ENCODE measurements at places on chromosomes 1 and 21. TPM values are rescaled to one million over a fixed set of nuclear protein-coding genes. Genes with fewer than 3 reads are reported as not detected.
A peak's percentile ranks its signal among the peaks of the same experiment; 100 is the strongest.

GNG12 gene
- not detected for polyA plus RNA-seq

- no peak for DNase-seq
- H3K27me3 ChIP-seq, result no peaks in the 10 kb centered on the region
- H3K4me3 ChIP-seq, result no peak overlapping the region
- H3K27ac ChIP-seq, result no peak overlapping the region
Measured at GRCh38 chr1:113993072-113993471, 13.8 kb downstream of the OLFML3 start.

DNA sequence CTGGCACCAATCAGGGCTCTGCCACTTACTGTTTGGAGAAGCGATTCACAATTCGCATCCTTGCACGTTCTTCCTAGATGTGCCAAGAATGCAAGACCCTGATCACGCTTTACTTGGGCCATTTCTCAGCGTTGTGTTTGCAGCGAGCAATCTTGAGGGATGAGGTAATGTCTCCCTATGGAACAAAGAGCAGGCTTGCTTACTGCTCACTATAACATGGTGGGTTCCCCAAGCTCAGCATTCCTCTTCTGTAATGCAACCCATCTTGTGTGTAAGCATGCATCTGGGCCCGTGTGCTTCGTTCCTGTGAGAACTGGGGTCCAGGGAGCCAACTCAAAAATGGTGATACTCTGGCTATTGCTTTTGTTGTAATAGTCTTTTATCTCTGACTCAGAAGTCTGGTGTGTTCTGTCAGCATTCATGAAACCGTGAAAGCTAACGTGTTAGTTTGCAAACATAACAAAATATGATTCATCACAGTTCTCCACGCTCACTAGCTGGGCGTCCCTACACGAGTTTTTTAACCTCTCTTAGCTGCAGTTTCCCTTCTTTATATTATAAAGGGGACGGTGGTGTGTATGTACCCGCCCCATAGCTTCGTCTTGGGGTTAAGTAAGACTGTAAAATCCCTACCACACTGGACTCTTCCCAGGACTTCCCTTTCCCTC is 33.3 kb downstream of the DNTTIP2 start:
- H3K27me3 ChIP-seq, result no peaks in the 10 kb centered on the region
- peaks cover 31% of the 10 kb centered on the region for H3K4me1 ChIP-seq
- no peak for DNase-seq
- peak overlapping the region; percentile 81 for H3K27ac ChIP-seq

DNA sequence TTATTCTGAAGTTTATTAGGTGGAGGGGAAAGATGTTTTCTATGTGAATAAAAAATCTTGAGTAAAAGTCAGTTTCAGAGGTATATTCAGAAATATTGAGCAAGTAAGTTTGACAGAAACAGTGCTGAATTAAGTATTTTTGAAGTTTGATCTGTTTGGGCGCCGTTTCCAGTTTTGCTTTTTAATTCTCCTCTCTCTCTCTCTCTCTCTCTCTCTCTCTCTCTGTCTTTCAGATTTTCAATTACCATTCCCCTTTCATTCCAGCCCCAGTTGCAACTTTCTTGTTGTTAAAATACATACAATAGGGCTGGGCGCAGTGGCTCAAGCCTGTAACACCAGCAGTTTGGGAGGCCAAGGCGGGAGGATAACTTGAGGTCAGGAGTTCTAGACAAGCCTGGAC is 24.0 kb downstream of the ADGRL2 start:
- DNase-seq, result no peak
- H3K4me1 ChIP-seq, result no peaks in the 10 kb centered on the region
- no peaks in the 10 kb centered on the region for H3K36me3 ChIP-seq
- no peak overlapping the region for H3K27ac ChIP-seq
- no peak overlapping the region for H3K4me3 ChIP-seq

TMEM59 gene
- polyA plus RNA-seq, result 1,059 TPM

DNA sequence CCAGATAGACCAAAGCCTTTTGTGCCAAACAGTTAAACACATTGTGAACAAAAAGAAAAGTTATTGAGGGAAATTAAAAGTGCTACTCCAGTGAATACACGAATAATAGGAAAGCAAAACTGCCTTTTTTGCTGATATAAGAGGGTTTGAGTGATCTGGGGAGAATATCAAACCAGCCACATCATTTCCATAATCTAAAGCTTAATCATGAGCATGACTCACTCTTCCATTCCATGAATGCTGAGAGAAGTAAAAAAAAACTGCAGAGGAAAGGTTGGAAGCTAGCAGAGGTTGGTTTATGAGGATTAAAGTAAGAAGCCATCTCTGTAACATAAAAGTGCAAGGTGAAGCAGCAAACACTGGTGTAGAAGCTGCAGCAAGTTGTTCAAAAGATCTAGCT is 350.6 kb upstream of the NCAM2 start:
- no peaks in the 10 kb centered on the region for H3K27me3 ChIP-seq
- DNase-seq, result no peak
- no peaks in the 10 kb centered on the region for H3K36me3 ChIP-seq
- H3K4me3 ChIP-seq, result no peak overlapping the region
- no peak overlapping the region for H3K27ac ChIP-seq

DNA sequence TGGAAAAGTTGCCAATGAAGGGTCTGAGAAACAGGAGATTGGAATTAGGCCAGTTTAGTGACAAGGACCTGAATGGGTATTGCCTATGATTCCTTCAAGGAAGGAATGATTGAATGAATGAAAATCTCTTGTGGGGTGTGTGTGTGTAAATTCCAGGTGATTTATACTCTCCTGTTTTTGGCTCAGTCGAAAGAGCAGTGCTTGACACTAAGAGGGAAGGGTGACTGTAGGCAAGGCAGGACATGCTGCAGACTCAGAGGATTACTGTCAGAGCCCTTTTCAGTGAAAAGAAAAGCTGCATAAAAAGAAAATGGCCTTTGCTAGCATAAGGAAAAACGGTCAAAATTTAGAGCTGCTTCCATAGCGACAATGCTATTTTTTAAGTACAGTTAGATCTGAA is 30.1 kb downstream of the C1orf21 start:
- H3K27ac ChIP-seq, result no peak overlapping the region
- DNase-seq, result no peak
- no peaks in the 10 kb centered on the region for H3K27me3 ChIP-seq
- H3K4me3 ChIP-seq, result no peak overlapping the region
- H3K36me3 ChIP-seq, result no peaks in the 10 kb centered on the region

PPIE gene
- 77.2 TPM for polyA plus RNA-seq

DNA sequence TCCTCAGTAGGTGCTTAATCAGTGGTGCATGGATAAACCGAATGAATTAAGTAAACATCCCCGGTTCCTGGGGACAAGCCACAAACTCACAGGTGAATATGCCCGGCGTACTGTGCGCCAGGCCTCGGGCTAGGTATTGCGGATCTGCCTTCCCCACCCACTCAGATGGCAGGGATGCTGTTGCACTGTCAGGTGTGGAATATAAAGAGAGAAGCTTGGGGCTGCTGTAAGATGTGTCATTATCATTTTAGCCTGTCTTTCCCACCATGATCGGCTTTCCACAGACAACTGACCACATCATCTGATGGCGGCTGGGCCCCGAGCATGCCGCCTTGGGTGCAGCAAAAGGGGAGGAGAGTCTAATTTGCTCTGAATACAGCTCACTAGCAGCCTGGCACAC is 45.4 kb upstream of the LRP8 start:
- H3K27me3 ChIP-seq, result no peaks in the 10 kb centered on the region
- no peak overlapping the region for H3K4me3 ChIP-seq
- peaks cover 10% of the 10 kb centered on the region for H3K4me1 ChIP-seq
- H3K27ac ChIP-seq, result no peak overlapping the region

DNA sequence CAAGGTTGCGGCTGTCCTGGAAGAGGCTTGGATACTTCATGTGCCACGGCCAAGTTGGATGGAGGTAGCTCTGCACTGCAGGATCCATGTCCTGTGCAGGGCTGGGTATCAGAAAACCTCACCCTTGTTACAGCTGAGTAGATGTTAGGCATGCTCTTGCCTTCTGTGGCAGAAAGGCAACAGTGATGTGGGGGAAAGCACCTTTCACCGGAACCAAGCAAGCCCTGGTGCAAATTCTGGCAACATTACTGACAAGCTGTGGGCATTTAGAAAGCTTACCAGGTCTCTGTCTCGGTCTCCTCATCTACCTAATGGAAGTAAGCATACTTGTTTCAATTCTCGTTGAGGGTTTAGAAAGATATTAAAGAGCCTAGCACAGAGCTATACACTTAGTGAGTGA is 14.5 kb upstream of the CDCA8 start:
- no peak for DNase-seq
- no peak overlapping the region for H3K27ac ChIP-seq
- peaks cover 4% of the 10 kb centered on the region for H3K36me3 ChIP-seq
- H3K4me3 ChIP-seq, result no peak overlapping the region
- peaks cover 24% of the 10 kb centered on the region for H3K4me1 ChIP-seq
- H3K27me3 ChIP-seq, result no peaks in the 10 kb centered on the region

DNA sequence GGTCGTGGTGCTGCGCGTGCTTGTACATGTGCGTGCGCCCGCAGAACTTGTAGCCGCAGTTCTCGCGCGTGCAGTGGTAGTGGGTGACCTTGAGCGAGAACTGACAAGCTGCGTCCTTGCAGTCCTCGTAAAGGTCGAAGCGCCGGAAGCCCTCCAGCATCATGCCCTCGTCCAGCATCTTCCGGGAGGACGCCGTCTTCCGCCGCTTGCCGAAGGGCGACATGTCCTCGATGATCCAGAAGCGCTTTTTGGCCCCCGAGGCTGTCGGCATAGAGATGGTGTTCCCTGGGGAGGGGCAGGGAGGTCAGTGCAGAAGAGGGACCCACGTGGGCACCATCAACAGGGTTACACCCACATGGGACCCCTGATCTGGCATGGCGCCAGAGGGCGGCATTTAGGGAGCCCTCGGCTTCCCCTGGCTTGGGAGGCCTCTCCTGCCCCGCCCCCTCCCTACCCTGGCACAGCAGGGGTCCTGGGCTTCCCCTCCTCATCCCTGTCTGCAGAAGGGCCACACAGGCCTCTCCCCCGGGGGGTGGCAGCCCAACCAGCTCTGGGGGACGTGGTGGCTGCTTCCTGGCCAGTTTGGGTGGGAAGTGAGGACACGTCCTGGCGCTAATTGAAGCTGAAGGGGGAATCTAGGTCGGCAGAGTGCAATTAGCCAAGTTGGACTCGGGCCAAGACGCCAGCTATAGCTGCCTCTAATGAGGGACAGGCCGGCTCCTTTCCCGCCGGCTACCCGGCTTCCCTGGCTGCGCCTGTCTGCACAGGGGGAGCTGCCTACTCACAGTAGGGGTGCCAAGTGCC is 156.5 kb downstream of the CASZ1 start:
- no peaks in the 10 kb centered on the region for H3K36me3 ChIP-seq
- no peak for DNase-seq
- no peaks in the 10 kb centered on the region for H3K27me3 ChIP-seq
- no peak overlapping the region for H3K4me3 ChIP-seq

DNA sequence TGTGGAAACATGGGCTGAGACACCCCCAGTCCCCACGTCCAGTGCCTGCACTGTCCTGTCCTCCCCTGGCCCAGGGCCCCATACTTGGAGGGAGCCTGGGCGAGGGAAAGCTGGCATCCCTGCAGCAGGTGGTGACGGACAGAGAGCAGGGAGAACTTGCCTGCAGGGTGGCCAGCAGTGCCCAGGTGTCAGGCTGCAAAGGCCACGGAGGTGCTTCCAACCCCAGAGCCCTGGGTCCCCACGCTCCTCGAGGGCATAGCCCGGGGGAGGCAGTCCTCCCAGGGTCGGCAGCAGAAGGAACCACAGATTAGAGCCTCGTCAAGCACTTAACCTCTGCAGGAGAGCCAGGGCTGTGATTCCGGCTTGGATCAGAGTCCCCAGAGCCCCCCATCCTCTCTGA is 77.5 kb downstream of the ARHGEF16 start:
- no peak for DNase-seq
- H3K4me1 ChIP-seq, result peaks cover 16% of the 10 kb centered on the region
- no peak overlapping the region for H3K4me3 ChIP-seq
- H3K36me3 ChIP-seq, result no peaks in the 10 kb centered on the region
- H3K27ac ChIP-seq, result no peak overlapping the region
